Iris pigment epithelial cell (primary cell): ENCODE measurements at places on chromosomes 11 and 22.

DNA sequence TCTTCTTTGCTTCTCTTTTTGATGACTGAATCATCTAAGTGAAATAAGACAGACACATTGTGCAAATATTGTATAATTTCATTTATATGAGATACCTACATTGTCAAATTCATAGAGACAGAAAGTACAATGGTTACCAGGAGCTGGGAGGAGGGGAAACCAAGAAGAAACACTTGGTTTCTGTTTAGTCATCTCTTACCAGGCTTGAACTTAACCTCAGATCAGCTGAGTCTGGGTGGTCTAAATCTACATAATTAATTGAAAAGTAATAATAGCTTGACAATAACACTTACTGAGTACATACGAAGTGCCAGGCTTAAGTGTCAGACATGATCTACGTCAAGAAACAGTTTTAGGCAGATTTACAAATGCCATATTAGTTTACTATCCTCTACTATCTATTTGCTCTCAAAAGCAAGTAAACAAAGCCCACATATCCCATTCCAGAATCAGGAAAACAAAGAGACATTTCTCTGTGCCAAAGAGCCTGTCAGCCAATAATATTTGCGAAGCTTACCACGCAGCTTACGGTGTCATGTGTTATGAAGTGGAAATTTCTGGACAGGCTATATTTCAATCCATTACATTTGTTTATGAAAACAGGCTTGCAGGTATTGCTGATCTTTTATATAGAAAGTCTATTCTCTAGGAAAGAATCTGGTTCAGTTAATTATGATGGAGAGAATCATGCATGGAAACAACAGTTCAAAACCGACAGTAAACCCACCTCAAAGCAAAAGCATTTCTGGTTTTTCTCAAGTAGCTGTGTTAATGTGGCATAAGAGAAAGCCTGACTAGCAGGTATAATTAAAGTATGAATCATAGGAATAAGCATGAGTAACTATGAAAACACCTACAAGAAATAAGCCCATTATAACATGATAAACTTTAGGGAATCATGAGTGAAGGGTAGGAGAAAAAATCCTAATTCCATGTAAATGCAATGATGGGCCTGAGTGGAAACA lies 2.7 kb upstream of the ARHGAP42 start:
- DNase-seq: no peak

- no peak for DNase-seq
Observed at GRCh38 chr11:76288166-76288980, 82.1 kb upstream of the WNT11 start.

DNA sequence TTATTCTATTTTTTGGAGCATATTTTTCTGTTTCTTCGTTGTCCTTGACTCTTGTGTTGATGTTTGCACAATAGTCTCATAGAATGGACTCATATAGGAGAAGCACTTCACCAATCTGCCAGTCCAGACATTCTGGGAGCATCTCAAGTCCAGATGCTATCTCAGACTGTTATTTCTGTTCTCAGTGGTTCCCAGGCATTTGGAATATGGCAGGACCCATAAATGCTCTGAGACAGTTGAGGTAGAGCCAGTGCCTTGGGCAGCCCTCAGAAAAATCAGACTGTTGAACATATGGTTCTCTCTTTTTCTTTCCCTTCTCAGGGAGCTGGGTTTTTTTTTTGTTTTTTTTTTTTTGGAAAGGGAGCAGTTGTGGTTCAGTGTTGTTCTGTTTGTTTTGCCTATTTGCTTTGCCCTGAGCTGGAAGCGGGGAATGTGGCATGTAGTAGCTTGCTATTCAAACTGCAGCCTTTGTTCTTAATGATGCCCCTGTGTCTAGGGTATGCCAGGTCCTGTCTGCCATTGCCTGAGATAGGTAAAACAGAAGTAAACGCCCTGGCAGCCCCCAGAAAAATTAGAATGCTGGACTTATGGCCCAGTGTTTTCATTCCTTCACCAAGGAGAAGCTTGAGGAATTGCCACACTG lies 3.7 kb upstream of the MS4A2 start:
- no peak for DNase-seq

- no peak for DNase-seq
Observed at GRCh38 chr11:2651054-2651617, 48.7 kb downstream of the KCNQ1OT1 start.

GRCh38 chr11:112310419-112310818 lies 49.8 kb upstream of the PLET1 start:
- peak; percentile 91 for DNase-seq

DNA sequence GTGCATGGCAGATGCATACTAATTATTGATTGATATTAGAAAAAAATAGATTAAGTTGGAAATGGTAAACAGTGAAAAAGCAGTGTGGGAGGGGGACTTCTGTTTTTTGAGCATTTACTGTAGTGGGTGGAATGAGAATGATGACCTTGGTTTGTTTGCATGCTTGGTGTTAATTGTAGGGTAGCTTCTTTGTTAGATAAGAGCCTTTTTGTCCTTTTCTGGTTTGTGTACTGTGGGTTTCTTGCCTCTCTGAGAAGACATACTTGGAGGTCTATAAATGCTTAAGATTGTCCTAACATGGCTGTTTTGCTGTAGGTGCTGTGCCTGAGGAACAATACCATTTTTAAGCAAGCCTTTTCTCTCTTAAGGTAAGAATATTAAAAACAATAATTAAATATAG lies 17.0 kb downstream of the MRPL48 start:
- DNase-seq: no peak

- DNase-seq: peak; percentile 27
Observed at GRCh38 chr11:19648321-19648720, 64.3 kb upstream of the NAV2 start.

DNA sequence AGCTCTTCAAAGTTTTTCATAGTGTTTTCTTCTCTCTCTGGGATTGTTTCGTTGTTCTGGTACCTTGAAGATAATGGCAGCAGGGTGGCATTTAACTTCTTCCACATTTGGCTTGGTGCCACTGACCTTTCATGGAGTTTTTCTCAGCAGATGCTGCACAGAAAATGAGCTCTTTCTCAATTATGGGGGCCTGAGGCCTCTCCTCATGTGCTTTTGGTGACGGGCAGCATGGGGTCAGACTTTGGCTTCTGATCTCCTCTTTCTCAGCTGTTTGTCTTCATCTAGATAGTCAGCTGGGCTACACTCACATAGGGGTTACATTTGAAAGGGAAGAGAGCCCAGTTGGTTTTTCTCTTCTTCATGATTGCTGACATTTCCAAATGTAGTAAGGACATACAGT lies 76.3 kb downstream of the FAT3 start:
- DNase-seq: no peak

DNA sequence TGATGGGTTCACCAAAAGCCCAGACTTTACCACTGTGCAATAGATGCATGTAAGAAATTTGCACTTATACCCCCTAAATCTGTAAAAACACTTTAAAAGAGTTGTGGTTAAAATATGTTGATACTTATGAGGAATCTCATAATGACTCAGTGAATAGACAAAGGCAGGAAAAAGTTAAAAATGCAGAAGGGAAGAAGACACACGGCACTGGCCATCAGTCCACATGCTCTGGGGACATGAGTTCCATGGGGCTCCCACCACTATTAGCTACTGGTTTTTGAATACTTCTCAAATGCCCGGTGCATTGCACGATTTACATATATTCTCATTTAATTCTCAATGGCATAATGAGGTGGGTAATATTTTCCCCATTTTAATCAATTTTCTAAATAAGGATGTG lies 59.3 kb upstream of the BLID start:
- DNase-seq: no peak

DNA sequence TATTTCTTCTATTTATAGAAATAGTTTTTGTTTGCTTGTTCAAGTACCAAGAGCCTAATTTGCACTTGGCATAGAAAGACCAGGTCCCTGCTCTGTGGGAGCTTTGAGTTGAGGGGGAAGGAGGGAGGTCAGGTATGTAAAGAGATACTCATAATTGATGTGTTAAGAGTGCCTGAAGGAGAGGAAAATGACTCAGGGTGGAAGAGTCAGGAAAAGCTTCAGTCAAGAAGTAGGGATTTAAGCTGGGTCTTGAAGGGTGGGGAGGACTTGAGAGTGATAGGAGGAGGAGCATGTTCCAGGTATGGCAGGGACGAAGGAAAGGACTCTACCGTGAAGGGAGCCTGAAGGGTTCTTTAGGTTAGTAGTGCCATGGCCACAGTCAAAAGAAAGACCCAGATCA lies 9.0 kb downstream of the RBX1 start:
- DNase-seq: peak; percentile 15

- DNase-seq: no peak
Observed at GRCh38 chr11:125999234-125999880, 53.5 kb downstream of the VSIG10L2 start.

DNA sequence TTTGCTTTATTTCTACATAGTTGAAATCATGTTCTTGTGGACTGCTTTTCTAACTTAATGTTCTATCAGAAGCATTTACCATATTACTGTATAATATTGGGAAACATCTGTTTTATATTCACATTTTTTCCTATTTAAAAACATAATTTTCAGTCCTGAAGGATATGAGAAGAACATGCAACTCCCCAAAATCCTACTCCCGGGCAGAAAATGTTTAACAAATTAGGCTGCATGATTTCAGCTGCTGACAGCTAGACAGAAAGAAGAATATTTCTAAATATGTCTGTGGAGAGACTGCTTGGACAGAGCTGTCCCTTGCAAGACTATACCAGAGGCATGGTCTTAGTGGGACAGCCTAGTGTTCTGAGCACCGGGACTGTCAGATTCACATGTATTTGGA lies 15.7 kb upstream of the AMPD3 start:
- DNase-seq: no peak

GRCh38 chr11:14366936-14367335 lies 8.0 kb upstream of the RRAS2 start:
- no peak for DNase-seq

DNA sequence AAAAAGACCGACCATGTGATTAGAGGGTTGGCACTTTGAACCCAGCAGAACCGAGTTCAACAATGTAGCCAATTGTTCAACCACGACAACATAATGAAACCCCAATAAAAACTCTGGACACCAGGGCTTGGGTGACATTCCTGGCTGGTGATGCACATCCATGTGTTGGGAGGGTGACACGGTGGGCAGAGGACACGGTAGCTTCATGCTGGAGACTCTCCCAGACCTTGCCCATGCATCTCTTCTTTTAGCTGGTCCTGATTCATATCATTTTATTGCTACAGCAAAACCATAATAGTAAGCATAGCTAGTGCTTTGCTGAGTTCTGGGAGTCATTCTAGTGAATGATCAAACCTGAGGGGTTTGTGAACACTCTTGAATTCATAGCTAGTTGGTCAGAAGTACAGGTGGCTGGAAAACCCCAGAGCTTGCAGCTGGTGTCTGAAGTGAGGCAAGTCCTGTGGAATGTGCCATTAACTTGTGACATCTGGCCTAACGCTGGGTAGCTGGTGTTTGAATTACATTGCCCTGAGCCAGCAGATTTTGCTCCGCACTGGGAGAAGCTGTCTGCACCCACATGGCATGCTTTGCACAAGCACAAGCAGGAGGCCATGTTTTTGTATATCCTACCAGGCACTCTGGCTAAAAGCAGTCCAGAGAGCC lies 14.0 kb downstream of the RPUSD4 start:
- DNase-seq: peak; percentile 60

DNA sequence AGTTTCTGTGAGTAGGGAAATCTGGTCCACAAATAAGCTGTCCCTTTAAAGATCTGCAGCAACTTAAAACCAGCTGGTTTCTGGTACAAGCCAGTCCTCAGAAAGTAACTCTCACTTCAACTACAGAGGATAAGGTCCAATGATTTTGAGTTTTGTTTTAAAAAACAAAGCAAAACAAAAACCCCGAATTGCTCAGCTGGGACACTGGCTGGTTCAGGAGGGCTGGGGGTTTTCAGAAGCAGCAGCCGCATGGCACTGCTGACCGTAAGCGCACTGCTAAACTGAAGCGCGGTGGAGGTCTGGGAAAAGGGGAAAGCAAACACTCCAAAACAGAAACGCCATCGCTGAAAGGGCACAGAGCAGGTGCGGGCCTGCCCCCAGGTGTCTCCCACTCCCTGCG lies 59.7 kb downstream of the MICAL3 start:
- DNase-seq: no peak

DNA sequence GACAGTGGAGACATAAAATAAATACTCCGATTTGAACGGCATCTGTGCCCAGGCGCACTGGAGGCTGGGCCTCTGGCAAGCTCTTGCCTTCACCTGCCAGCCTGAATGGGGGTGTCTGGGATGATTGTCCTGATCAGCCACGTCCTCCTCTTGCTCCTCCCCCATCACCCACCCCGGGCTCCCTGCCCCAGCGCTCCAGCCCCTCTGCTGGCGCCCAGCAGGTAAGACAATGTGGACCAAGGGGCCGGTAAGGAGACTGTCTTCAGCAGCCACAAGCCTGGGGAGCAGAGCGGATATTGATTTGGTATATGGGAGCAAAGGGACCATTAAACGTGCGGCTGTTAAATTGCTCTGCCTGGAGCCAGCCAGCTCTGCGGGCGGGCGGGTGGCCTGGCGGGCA lies 24.9 kb downstream of the WNT11 start:
- DNase-seq: no peak

- no peak for DNase-seq
Observed at GRCh38 chr22:27151407-27151806, 494.0 kb downstream of the MIAT start.

- DNase-seq: no peak
Observed at GRCh38 chr11:69863544-69864200, 44.5 kb upstream of the FGF3 start.

GRCh38 chr11:47589977-47590861 lies 3.7 kb downstream of the FAM180B start:
- DNase-seq: peak; percentile 20

DNA sequence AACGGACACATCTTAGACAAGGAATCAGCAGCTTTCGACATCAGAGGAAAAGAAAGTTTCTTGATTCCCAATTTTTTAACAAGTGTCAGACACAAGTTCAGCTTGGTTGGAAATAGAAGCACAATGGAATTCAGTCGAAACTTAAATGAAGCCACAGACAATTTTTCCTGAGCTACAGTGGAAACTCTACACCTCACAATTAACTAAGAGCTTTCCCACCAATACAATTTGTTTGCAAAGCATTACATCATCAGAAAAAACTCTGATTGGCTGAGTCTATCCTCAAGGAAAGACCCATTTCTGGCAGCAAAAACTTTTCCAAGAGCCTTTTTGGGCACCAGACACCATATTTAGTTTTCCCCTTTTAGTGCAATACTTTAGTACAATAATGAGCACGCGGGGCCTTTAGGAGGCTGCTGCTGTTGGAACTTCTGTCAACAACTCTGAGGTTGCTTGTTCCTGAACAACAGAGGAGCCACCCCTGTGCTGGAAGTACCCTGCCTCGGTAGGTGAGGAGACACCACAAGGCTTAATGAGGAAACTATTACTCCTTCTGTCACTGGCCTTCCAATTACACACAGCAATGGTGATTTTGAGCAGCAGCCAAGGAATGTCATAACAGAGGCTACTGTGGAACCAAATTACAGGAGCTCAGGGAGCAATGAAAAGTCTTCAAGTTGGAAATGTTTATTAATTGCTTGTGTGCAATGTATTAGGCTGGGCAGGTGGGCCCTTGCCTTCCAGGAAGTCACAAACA lies 61.9 kb upstream of the BARX2 start:
- DNase-seq: no peak

GRCh38 chr11:8338138-8338537 lies 74.5 kb upstream of the LMO1 start:
- peak; percentile 35 for DNase-seq
